ENCODE measurements at places on chromosomes 13 and 19.

DNA sequence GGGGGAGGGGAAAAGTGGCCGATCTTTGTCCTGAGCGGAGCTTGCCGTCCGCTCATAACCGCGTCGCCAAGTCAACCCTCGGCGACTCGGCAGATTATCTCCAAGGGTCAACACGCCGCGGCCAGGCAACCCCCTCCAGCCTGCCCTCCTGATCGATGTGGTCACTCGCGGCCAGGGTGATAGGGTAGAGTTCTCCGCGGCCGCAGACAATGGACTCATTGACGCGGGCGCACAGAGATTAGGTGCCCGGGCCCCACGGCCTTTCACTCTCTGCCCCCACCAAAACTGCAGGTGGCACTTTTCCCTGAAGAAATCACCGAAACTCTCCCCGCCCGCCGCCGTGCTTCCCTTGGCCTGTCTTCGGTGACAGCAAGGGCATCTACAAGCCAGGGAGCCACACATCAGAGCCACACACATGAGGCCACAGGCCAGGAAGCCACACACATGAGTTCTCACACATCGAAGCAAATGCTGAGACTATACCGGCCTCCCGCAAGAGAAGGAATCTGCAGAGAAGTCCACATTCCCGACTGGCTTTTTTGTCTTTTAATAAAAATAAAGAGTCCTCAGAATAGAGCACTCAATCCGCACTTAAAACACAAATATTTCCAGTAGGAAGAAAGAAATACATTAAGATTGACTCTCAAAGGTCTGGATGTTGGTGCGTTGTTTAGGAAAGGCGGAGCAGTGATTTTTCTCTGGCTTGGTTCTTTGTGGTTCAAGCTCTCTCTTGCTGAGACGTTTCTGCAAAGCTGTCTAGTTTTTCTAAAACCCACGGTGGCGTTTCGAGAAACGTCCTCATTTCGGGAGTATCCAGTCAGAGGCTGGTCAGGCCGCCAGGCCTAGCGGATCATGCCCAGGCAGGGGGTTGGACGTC, 1.5 kb upstream of the PDX1 start:
- DNase-seq: no peak

DNA sequence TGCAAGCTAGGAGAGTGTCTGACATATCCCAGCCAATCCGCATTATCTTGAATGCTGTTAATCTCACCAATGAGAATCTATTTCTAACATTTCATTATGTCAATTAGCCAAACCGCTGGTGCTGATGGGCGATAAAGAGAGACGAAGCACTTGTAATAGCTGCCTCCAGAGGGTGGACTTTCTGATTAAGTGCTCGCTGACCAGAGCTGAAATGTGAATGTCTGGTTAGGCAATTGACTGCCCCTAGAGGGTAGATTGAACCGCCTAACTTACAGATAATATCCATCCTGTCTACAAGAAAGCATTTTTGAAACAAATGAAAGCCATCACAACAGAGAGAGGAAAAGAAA, 552 bp upstream of the GRWD1 start:
- DNase-seq: peak; percentile 46

- DNase-seq: no peak
Measured at GRCh38 chr13:98537740-98538139, 39.2 kb downstream of the STK24 start.

DNA sequence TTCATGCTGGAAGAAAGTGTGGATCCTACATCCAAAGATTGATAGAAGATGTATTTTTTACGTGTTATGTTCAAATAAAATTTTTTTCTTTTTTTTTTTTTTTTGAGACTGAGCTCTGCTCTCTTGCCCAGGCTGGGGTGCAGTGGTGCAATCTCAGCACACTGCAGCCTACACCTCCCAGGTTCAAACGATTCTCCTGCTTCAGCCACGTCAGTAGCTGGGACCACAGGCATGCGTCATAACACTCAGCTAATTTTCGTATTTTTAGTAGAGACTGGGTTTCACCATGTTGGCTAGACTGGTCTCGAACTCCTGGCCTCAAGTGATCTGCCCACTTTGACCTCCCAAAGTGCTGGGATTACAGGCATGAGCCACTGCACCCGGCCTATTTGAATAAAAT, 65.7 kb downstream of the KLF12 start:
- DNase-seq: no peak

DNA sequence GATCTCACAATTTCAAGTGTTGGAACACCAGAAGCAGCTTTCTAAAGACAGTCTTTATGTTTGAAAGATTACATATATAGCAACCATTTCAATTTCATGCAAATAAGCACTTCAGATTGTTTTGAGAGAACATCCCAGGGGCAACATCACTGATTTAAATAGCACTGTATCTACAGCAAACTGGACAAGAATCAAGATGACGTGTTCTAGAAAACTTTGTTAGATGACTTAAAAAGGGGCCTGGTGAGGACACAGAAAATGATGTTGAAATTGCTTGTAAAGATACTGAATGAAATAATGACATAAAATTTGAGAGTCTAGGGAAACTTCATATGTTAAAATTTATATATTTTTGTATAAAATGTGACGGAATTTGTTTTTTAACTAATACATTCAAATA, 277.1 kb downstream of the KLF12 start:
- no peak for DNase-seq

DNA sequence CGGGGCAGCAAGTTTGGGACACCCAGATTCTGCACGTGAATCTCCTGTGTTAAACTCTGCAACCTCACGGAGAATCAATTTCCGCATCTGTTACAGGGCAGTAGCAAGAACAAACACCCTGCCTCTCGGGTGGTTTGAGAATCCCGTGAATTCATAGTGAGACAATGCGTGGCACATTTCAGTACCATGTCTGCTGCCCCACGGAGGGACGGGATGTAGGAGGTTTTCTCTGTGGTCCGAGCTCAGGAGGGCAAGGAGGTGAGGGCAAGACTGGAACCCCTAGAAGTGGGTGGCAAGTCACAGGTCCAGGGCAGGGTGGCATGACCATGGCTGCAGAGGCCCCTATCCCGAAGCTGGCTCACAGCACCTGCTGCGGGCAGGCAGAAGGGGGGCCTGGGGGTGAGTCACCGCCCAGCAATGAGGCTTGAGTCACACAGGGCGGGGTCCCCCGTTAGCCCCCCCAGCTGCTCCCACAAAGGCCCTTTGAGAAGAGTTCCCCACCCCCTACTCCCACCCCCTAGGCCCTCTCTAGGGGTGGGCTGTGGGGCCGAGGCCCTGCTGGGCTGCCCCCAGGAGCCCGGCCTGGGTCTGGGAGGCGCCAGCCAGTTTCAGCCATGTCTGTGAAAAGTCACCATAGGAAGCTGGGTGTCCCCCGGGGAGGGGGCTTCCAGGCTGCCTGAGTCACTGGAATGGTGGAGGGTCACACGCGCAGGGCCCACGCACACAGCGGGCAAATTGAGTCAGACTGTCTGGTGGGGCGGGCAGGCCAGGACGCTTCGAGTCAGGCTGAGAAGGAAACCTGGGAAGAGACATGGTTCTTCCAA, 25.8 kb upstream of the NANOS3 start:
- DNase-seq: peak; percentile 96

DNA sequence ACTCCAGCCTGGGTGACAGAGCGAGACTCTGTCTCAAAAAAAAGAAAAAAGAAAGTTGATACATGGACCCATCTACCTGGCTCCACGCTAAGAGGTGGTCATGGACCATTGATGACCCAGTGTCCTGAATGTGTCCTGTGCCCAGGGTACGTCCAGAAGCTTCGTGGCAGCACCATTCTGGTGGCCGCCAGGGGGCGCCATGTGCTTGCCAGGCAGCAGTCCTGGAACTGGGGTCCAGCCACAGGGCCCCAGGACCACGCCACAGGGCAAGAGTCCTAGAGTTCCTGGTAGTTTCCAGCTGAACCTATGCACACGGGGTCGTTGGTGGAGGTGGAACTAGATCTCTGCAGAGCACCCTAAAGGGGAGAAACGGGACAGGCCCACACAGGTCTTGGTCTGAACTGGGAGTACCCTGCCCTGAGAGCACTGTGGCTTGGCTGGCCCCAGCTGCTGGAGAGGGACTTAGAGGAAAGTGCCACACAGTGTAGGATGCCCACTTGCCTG, 19.9 kb upstream of the FBXO27 start:
- peak; percentile 50 for DNase-seq

All from adrenal gland (tissue), 19 donors.